Fibroblast of the aortic adventitia (primary cell): ENCODE measurements at places on chromosomes 3 and 15. TPM values are rescaled to one million over a fixed set of nuclear protein-coding genes. Genes with fewer than 3 reads are reported as not detected.

GRCh38 chr3:44355362-44356033 lies 16.9 kb downstream of the TCAIM start:
- DNase-seq = peak; percentile 85

DNA sequence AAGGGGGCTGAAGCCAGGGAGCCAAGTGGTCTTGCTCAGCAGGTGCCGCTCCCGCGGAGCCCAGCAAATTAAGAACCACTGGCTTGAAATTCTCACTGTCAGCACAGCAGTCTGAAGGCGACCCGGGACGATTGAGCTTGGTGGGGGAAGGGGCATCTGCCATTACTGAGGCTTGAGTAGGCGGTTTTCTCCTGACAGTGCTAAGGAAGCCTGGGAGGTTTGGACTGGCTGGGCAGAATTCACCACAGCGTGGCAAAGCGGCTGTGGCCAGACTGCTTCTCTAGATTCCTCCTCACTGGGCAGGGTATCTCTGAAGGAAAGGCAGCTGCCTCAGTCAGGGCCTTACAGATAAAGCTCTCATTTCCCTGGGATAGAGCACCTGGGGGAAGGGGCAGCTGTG lies 57.0 kb upstream of the GPR149 start:
- no peak for DNase-seq

DNA sequence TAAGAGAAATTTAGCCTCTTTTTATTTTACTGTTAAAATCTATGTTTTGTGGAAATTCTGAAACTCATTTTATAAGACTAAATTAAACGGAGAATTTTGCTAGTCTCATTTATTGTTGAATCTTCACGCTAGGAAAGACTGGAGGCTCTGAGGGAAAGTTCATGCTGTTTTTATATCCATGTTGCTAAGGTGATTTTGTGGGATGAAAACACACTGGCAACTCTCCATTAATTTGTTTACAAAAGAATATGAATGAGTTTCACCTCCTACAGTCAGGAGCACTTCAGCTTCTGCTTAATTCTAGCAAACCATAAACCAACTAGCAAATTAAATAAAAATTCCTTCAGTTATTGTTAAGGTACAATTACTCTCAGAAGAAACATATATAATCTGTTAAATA lies 195.4 kb downstream of the RAP2B start:
- no peak for DNase-seq

DNA sequence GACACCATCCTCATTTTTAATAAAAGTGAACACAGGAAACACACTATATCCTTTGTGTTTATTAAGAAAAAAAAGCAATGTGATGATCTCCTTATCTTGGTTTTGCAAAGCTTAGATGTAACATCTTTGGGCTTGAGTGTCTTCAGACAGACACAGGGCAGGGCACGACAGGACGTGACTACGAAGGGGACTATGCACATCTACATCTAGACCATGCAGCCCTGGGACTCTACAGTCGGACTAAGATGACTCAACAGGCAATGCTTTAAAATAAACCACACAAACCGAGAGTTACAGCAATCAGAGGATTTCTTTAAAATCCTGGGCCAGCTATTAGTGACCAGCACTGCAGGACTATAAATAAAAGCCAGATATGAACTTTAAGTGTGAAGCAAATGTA lies 22.8 kb upstream of the TM2D3 start:
- peak; percentile 59 for DNase-seq

DNA sequence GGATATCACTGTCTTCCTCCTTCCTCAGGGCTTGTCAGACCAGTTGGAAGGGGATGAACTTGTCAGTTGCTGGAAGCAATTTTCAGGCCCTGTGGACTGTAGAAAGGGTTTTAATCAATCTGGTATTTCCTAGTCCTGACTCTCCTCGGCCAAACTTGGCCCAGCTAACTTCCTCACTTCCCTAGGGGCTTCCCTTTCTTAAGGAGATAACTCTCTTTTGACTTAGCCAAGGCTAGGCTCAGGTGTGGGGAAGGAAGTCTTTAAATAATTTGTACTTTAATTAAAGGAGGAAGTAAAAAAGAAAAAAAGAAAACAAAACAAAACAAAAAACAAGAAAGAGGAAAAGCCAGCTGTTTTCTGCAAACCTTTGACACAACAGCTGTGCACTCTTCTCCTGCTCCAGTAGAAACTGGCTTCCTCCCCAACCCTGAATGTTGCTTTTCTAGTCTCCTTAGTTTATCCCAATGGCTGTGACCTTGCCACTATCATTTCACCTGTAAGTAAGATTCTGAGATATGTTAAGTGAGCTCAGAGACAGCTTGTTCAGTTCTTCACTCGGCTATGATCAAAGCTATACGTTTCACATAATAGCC lies 53.0 kb upstream of the ST3GAL6 start:
- no peak for DNase-seq

- peak; percentile 97 for DNase-seq
These were observed 48.0 kb upstream of the FSTL1 start for GRCh38 chr3:120498556-120499346.

DNA sequence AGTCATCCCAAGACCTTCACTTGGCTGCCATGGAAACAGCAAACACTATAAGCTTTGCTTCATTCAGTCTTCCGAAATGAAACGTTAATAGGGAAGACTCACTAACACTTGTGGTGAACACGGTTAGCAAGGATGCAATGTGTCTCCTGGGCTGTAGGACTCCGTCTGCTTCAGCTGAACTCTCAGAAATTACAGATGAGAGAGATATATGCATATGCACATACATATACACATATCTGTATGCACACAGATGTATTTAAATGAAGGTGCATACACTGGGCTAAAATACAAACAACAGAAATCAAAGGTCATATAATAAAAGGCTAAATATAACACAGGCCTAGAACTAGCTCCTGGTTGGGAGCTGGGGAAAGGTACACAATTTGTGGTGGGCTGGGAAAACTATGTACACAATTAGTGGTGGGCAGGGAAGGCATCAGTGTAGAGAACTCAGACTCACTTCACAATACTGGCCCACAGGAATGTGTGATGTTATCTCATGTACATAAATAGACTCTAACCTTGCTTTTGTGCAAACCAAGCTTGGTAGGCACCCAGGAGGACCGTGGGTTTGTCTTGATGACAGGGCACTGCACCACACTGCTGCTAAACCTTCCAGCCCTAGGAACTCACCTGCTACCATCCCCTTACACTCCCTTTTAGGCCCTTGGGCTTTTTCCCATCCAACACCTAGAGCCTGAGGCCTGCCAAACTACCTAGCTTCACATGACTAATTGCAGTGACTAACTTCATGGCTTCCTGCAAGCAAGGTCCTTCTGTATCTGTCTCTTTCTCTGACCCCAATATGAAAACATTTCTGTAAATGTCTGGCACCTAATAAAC lies 873.1 kb downstream of the NSUN3 start:
- DNase-seq = no peak

GRCh38 chr3:134597390-134597970 lies 53.3 kb downstream of the KY start:
- DNase-seq = peak; percentile 18

DNA sequence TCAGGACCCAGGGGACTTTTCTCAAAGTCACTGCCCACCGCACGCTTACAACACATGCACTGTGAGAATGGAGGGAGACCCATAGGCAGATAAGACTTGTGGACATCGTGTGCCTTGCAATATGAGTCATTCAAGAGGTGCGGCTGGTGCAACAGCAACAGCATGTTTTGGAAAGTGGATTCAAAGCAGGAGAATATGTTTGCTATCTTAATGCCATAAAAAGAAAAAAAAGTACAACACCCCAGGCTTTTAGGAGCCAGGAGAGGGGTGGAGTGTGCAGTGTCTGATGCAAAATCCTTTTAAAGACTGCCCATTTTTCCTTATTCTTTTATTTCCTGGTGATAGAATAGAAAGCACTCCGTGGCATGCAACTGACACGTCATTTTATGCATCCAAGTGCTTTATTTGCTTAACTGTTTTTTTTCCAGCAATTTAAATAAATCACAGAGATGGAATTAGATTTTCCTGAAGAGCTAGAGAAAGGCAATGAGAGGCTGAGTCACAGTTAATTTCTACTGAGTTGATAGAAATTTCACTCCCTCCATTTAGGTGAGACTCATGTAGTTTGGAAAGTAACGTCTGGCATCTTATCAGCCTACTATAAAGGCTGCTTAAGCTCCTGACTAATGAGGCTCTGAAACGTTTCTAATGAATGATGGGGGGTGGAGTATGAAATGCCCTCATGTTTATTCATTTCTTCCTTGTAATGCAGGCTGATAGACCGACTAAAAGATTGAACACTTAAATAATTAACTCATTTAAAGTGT lies 96.4 kb downstream of the NSUN3 start:
- peak; percentile 74 for DNase-seq

DNA sequence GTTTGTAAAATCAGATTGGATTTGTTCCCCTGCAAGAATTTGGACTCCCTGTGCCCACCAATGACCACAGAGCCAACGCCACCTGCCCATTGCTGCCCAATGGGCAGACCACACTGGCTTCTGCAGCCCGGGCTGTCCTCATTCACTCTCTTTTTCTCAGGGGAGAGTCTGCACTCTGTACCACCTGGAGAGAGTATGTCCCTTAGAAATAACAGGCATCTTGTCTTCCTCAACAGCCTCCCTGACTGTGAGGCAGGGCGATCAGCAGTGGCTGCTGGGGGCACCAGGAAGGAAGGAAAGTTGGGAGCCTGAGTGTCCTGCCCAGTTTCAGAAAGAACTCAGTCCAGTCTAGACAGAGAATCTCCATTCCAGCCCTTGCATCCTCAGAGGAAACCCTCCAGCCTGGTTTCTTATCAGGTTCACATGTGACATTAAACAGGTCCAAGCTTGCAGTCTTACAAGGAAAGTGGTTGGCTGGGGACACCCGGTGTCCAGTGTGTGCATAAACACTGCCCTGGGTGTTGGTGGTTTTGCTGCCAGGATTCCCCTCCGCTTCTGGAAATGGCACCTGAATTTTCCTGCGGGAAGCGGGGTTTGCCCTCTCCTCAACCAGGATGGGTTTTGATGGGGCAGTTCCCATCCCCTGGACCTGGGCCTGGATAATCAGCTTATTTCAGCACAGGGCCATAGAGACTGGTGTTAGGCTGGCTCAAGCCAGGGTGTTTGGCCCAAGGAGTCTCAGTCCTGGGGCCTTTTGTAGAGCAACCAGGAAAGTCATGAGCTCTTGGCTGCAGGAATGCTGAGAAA lies 37.2 kb downstream of the SSUH2 start:
- peak; percentile 93 for DNase-seq

GRCh38 chr3:190566043-190566933 lies 52.4 kb downstream of the IL1RAP start:
- peak; percentile 100 for DNase-seq

GRCh38 chr3:53170325-53171063 lies 9.5 kb downstream of the PRKCD start:
- no peak for DNase-seq

GRCh38 chr15:31811641-31812040 lies 218.7 kb upstream of the CHRNA7 start:
- no peak for DNase-seq

GRCh38 chr15:85828874-85829273 lies 34.1 kb upstream of the KLHL25 start:
- DNase-seq = no peak

- DNase-seq = peak; percentile 80
These were observed 52.0 kb downstream of the SMAD3 start for GRCh38 chr15:67117370-67117769.

DNA sequence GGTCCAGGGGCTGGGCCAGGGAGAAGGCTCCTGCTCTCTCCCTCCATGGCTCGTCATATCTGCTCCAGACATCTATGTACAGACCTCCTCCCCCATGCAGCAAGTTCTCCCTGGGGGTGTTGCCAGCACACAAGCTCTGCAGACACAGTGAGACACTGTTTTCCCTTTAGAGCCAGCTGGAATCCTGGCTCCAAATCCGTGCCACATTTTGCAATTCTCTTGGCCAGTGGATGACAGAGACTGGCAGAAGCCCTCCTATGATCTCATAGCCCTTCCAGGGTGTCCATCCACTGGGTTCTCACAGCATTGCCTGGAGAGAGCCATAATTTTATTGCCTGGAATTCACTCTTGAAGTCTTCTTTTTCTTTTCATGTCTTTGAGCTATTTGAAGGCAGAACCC lies 203.9 kb downstream of the TLE3 start:
- peak; percentile 66 for DNase-seq

DNA sequence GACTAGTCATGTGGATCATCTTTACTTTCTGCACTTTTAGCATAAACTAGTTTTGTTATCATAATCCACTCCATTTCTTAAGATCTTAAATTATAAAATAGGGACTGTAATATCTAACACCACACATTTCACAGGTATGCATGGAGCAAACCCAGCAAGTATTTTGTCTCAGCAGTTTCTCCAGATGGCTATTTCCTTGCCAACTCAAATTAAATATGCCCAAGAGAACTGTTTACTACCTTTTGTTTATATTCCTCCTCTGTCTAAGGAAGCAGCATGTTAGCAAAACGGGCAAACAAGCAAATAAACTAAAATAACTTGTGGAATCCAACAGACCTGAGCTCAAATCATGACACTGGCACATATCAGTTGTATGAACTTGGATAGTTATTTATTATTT lies 379.8 kb downstream of the LSAMP start:
- DNase-seq = no peak

DNA sequence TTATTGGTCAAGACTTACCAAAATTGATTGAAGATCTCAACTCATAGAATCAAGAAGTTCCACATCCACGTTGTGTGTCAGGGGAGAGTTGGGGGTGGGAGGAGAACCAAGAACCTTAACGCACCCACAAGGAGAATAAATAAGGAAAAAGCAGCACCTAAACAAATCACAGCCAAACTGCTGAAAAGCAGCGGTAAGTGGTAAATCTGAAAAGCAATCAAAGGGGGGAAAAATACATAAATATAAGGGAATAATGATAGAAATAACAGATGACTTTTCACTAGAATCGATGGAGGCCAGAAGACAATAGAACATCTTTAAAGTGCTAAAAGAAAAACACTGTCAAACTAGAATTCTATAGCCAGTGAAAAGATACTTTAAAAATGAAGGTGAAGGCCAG lies 20.1 kb upstream of the BHLHE40 start:
- no peak for DNase-seq

GRCh38 chr3:102124282-102124681 lies 275.0 kb downstream of the NFKBIZ start:
- DNase-seq = peak; percentile 61

GRCh38 chr3:53287131-53287629 lies 31.4 kb upstream of the TKT start:
- peak; percentile 64 for DNase-seq

- no peak for DNase-seq
These were observed 12.2 kb upstream of the SLC25A36 start for GRCh38 chr3:140929446-140929845.

DNA sequence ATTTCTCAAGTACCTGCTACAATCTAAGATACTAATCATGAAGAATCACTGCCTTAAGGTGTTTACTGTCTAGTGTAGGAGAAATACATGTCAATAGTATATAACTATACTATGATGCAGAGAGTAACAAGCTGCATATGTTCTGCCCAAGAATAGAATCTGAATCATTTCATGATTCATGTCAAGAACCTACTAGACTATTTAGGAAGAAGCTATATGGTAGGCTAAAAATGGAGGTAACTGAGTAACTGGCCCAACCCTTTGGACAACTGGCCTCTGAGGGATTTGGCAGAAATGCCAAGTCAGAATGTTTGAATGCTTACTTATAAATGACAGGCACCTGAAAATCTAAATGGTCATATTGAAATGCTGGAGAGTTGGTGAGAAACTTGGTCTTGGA lies 59.9 kb upstream of the DGKG start:
- no peak for DNase-seq

Gene GP5
- 0.09 and 0.49 TPM in 2 replicates for total RNA-seq

Gene SPESP1
- 0.98 and 5.6 TPM in 2 replicates for total RNA-seq

Gene MYZAP
- total RNA-seq = not detected in 2 replicates

Gene GREM1
- total RNA-seq = 25.1 and 181 TPM in 2 replicates

Gene CRABP1
- not detected in 2 replicates for total RNA-seq

Gene GPD1L
- total RNA-seq = 8.5 and 10.3 TPM in 2 replicates
